ENCODE measurements at places on chromosomes 1 and 21.
A peak's percentile ranks its signal among the peaks of the same experiment; 100 is the strongest.

DNA sequence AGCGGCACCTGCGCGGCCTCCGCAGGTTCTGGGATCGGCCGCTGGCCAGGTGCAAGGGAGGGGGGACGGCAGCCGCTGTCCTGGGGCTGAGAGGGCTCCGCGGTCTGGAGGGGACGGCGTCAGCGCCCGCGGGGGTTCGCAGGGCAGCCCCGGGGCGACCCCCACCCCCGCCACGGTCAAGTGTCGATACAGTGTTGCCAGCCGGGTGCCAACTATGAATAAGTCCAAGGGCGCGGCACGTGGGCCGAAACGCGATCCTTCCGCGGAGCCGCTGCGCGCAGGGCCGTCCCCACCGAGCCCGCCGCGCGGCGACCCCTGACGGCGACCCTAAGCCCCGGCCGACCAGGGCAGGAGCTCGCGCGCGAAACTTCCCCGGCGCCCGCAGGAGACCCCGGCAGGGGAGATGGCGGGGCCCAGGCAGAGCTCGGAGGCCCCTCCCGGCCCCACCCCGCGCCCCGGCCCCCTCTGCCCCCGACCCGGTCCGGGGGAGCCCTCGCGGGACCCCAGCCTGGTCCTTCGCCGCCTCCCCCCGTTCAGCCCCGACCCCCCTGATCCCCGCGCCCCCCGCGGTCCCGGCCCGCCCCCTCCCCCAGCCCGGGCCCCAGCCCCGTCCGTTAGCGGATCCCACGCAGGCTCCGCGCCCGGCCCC, 586 bp upstream of the AGPAT3 start:
- no peak for DNase-seq

GRCh38 chr1:3902111-3902511, 2.0 kb upstream of the C1orf174 start:
- DNase-seq, result no peak

- DNase-seq, result no peak
Observed at GRCh38 chr1:94927405-94928175, 680 bp upstream of the CNN3 start.

DNA sequence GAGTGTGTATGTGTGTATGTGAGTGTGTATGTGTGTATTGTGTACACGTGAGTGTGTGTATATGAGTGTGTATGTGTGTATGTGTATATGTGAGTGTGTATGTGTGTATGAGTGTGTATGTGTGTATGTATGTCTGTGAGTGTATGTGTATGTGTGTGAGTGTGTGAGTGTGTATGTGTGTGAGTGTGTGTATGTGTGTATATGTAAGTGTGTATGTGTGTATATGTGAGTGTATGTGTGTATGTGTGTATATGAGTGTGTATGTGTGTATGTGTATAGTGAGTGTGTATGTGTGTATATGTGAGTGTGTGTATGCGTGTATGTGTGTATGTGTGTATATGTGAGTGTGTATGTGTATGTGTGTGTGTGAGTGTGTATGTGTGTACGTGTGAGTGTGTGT, 49.2 kb downstream of the GREM2 start:
- no peak for DNase-seq

DNA sequence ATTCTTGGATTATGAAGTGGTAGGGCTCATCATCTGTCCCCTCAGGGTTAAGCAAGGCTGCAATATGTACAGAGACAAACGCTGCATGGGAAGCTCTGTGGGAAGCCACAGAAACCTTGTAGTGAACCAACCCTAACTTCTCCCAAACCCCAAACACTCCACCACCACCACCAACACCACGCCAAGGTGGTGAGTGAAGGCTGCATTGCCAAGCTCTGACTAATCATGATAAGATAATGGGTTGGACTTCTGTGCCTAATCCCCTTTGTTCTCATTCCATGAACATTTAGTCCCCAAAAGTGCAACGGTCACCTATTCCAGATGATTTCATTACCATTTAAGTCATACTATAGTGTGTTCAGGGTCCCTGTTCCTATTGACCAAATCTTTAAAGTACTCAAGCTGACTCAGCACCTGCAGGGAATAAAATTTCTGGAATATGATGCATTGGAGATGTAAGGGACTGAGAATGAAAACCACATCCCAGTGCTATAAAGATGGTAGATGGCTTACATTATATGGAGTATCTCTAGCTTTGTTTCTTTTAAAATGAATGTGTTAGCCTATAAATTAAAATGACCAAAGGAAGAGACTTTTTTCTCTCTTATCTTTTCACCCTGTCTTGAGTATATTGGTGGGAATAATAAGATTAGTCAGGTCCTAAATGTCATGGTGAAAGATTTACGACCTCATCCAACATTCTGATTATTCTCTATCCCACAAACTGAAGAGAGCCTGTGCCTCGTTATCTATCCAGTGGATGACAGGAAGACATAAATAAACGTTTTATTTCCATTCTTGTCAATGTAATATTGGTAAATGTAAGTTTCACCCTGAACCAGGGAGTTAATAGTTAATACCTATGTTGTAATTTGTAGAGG, 22.6 kb upstream of the PLD5 start:
- DNase-seq, result no peak

DNA sequence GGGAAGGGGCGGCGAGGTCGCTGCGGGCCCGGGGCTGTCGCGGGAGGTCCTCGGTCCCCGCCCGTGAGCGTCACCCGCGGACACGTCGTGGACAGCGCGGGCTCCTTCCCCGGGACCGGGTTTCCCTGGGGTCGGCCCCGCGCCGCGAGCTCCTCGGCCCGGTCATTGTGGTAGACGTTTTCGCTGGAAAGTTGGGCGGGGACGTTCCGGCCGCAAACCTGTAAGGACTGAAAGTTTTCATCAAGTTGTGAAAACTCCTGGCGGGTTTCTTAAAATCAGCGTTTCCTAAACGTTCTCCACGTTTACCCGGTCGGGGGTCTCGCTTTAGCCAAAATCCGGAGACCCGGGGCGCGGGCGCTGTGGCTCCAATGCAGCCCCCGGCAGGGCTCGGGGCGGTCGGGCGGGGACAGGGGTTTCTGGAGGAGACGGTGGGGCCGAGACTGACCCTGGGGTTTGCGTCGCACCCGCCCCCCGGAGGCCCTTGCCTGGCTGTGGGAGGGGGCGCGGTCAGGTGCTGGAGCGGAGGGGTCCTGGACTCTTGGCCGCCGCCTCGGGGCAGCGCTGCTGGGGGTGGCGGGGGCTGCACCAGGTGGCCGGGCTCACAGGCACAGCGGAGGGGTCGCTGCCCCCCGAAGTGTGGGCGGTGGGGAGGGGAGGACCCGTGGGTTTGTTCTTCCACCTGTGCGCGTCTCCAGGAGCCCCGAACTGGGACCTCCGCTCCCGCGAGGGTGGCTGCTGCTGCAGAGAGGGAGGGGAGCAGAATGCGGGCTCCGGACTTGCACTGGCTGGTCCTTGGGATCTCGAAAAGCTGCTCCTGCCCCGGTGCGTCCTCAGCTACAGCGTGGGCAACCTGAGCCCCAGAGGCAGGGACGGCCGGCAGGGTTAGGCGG, 827 bp downstream of the PRKCZ start:
- DNase-seq, result no peak

DNA sequence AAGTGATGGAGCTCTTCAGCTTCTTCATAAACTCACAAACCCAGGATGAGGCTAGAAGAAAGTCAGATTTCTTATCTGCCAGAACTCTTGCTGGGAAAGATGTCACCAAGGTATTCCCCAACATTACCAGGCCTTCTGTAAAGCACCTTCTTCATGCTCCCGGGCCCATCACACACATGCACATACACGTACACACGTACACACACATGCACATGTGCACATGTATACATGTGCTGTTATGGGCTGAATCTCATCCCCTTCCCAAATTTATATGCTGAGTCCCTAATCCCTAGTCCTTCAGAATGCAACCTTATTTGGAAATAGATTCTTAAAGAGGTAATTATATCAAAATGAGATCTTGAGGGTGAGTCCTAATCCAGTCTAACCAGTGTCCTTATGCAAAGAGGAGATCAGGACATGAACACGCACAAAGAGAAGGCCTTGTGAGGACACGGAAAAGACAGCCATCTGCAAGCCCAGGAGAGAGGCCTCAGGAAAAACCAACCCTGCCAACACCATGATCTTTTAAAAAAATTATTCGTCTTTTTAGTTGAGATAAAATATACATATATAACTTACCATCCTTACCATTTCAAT, 76.4 kb upstream of the LYST start:
- DNase-seq, result peak; percentile 19

- DNase-seq, result no peak
Observed at GRCh38 chr1:24903560-24903954, 26.5 kb downstream of the RUNX3 start.

DNA sequence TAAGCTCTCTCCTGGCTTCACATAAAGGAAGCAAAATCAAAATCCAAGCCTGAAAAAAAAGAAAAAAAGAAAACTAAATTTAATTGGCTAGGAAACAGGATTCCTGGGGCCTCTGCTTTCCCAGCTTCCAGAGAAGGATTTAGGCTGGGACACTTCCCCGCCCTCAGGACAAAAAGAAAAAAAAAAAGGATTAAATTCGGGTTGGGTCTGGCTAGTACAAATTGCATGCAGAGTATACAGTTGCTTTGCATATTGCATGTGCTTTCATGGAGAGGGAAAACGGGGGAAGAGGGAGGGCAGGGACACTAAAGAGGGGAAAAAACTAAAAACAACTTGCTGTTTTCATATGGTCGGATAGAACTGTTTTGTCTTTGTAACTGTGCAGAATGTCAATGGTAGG, 42.7 kb downstream of the OLIG1 start:
- DNase-seq, result no peak
